Stimulated activated CD4-positive, alpha-beta T cell treated with anti-CD3 and anti-CD28 coated beads, Interleukin-15, amount 100 ng/mL, for 48 hours (primary cell): ENCODE measurements at places on chromosomes 7 and 10.

GRCh38 chr10:43061760-43062159 is 15.1 kb upstream of the RET start:
- DNase-seq, result no peak

GRCh38 chr10:58467931-58468635 is 44.6 kb upstream of the BICC1 start:
- no peak for DNase-seq

DNA sequence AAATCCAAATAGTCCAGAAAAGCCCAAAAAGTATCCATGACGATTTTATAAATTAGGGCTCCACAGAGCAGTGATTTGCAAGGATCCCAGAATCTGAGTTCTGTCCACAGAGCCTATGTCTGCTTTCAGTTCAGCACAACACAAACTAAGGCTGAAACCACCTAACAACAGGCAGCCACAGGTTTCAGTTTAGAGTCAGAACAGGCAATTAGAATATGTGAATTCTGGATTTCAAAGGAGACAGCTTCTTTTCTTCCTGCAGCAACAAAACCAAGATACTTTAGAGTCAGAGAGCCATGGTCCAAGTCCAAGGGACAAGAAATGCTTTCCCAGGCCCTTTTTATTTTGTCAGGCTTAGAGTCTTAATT is 23.6 kb downstream of the IFIT3 start:
- no peak for DNase-seq

- peak; percentile 4 for DNase-seq
These were observed 722 bp downstream of the MDH2 start for GRCh38 chr7:76048668-76048988.

- DNase-seq, result no peak
These were observed 209.2 kb downstream of the MBL2 start for GRCh38 chr10:52563360-52563759.
